Activated naive CD4-positive, alpha-beta T cell treated with anti-CD3 and anti-CD28 coated beads for 36 hours (primary cell): ENCODE measurements at places on chromosomes 3 and 15. TPM values are rescaled to one million over a fixed set of nuclear protein-coding genes. Genes with fewer than 3 reads are reported as not detected.

Gene MNS1
- total RNA-seq, result 0.57 TPM

DNA sequence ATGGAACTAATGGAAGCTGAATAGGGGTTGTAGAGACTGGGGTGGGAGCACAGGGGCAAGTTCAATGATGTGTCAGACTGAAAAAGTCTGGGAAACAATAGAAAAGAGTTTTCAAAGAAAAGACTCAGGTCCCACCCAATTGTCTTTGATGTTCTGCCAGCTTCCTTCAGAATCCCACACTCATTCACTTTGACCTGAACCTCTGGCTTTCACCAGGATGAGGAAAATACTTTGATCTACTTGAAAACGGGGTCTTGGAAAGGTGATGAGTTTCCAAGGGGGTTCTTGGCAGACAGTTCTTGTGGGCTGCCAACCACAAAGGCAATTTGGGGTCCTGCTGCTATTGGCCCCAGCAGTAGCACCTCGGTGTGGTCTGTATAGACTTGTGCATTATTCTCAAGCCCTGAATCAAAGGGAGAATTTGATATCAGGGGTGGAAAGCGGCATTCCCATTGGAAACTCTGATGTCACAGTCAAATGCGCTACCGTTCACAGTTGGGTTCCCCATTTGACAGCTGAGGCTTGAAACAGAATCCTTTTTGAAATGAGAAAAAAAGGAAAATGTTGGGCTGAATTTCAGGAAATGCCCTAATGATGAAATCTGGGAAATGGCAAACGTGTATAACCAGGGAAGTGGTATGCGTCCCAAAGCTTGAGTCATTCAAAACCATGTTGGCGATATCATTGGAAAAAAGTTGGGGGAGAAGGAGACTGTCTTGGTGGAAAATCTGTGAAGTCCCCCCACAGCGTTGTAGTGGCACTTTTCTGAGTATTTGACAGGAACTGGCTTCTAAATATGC is 229.2 kb upstream of the LRTM1 start:
- no peak for DNase-seq

DNA sequence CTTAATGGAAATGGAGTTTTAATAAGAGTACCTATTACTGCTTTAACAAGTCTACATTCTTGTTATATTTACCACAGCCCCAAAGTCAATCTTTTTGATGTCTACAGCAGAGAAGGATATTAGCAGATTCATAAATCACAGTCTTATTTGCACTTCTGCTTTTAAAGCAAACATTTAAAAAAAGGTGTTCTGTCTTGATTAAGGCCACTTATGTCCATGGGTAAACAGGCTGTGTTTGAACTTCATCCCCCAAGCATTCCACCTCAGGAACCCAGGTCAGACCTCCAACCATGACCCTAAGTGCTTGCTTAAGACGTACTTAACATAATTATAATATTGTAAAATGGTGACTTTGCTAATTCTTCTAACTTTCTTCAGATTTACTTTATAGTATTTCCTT is 113.4 kb downstream of the CMSS1 start:
- DNase-seq, result no peak

Gene NR2F2
- not detected for total RNA-seq

- no peak for DNase-seq
Observed at GRCh38 chr3:147119346-147119745, 287.0 kb downstream of the ZIC4 start.

DNA sequence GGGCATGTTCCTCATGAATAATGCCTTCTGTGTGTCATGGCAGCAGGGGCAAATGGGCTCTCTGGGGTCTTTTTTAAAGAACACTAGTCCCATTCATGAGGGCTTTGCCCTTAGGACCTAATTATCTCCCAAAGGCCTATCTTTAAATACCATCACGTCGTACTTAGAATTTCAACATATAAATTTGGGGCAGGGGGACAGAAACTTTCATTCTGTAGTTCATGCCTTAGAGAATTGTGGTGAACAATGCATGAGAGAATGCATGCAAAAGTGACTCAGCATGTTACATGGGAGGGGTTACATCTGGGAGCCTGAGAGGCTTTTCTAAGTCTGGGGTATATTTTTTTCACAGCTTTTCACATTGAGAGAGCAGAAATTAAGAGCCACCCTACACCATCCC is 208.5 kb upstream of the ROPN1 start:
- no peak for DNase-seq

DNA sequence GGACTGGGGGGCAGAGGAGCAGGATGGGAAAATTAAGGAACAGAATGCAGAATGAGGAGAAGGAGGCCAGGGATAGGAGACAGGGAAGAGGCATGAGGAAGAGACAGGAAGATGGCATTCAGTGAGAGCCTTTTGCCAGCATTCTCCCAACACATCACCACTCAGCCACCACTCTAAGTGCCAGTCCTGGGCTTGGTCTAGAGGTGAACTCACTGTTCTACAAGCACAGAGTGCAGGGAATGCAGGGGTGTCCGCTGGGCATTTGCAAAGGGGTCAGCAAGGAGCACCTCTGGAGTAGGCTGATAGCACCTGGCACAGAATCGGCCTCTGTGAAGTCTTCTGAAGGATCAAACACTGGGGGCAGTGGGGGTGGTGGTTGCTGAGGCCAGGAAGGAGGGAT is 14.6 kb upstream of the IGDCC3 start:
- DNase-seq, result no peak

DNA sequence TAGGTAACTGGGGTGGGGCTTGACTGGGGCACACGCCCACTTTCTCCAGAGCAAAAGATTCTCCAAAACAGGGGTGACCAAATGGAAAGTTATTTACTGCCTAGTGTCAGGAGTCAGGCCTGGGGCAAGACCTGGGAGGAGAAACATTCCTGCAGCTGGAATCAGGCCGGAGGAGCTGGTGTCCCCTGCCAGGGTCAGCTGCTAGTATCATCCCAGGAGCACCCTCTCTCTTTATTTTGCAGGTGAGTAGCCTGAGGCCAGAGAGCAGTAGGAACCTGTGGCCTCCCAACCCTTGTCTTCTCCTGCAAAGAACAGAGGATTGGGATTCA is 32.9 kb downstream of the DNAJB8 start:
- no peak for DNase-seq

- DNase-seq, result no peak
Observed at GRCh38 chr3:39505866-39506742, 38.6 kb downstream of the MOBP start.

Gene SERINC4
- total RNA-seq, result 0.14 TPM

Gene ABCF3
- 39.1 TPM for total RNA-seq

- no peak for DNase-seq
Observed at GRCh38 chr3:21466476-21466875, 284.5 kb downstream of the ZNF385D start.

DNA sequence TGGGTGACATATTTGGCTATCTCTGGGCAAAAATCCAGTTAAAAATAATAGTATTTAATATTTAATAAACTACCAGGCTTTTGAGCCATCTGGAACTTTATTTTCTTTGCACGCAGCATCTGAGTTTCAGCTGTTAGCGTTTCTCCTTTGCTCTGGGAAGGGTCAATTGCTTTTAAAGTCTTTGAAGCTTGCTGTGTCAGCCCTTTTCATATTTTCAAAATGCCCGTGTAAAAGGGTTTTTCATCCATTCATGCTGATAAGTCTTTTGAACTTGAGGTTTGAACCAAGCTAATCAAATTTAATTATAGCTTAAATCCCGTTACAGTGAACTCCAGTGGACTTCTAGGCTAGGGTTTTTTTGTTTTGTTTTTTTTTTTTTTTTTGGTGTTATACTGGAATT is 79.1 kb downstream of the SLC25A26 start:
- DNase-seq, result no peak

DNA sequence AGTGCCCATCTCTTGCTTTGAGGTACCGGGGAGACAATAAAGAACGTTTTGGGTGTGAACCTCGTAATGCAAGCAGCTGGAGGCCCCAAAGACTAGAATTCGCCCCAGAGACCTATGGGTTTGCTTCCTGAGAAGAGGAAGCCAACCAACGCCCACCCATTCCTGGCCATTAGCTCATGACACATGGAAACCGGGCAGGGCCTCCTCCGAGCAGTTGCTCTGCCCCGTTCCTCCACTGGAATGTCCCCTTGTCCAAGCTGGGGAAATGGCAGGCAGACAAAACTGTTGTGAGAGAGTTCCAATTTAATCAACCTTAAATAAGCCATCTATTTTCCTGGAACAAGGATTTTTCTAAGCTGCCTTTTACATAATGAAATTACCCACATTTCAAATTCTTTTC is 250.9 kb upstream of the IGF1R start:
- DNase-seq, result no peak

Gene SLC38A3
- not detected for total RNA-seq

Gene PRSS50
- not detected for total RNA-seq

- DNase-seq, result no peak
Observed at GRCh38 chr3:104908761-104909160, 457.9 kb upstream of the ALCAM start.

Gene MTFMT
- total RNA-seq, result 17.1 TPM

Gene B3GNT5
- total RNA-seq, result 18.8 TPM

GRCh38 chr3:78221300-78221699 is 1181.4 kb downstream of the ROBO2 start:
- DNase-seq, result no peak

GRCh38 chr3:154223519-154223918 is 100.8 kb downstream of the DHX36 start:
- no peak for DNase-seq
